ENCODE measurements at places on chromosomes 7 and 10.

DNA sequence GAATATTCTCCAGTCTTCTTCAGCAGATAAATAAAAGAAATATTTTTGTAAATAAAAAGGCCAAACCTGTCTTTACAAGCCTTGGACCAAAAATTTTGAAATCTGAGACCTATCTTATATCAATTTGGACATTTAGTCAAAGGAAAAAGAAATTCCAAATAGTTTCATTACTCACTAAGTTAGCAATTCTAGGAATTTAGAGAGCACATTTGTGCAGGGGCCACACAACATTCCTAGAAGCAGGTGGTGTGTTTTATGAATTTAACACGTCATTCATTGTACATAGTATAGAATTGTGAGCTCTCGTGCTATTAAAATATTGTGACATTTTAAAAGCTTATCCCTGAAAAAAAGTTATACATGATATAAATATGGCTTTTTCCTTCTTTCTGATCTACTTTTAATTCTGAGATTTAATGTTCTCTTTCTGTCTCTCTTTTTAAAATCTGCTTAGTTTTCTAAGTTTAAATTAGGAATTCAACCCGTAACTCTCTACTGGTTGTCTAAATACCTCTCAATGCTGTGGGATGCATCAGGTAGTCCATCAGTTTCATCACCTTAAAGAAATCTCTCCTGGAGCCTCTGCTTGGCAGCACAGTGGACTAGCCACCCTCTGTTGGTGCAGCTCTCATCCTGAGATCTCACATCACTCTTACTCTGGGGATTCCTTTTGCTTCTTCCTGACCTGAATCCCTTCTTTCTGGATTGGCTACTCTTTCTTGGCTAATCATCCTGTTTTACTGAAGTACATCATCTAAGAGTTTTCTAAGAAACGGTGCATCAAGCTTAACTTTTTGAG, 124.5 kb downstream of the SEMA3E start:
- peak; percentile 5 for DNase-seq

GRCh38 chr7:52992479-52993162, 42.8 kb upstream of the POM121L12 start:
- DNase-seq = no peak

DNA sequence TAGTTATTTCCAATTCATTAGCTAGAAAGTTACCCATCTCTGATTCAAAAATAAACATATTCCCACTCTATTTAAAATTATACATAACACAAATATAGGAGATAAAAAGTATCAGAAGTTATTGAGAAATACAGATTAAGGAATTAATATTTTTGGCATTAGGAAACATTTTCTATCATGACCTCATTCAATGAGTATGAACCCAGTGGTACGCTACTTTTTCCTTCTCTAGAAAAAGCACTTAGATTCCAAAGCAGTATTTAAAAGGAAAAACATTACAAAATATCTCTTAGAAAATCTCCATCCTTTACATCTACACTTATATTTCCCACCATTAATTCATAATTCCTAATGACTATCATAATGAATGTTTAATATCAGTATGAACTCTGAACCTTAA, 240.6 kb upstream of the GNAI1 start:
- peak; percentile 29 for DNase-seq

DNA sequence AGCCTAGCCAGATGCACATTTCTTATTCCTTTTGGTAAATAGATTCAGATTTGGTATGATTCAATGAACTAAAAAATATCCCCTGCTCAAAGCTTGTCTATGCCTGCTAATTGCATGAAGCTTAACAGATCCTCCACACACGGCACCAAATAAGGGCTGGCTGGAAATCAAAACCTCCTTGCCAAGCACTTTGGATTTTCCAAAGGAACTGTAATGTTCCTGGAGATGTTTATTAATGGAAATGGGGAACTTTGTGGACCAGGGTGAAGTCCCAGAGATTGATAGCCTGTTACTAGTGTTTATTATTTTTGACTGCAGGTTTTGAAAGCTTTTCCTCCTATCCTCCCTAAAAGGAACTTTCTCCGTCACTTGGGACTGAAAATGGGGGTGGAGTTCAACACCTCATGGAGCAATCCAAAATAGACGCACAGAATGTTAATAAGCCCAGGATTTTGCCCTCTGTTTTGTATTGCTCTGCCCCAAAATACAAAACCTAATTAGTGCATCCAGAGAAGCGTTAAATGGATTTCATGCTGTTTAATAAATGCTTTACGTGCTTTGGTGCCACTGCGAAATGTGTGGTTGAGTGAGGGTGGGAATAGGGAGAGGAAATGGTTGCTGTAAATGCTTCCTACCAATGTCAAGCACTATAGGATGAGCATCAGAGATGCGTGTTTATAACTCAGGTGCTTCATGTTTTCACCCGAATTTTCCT, 1027.7 kb downstream of the LRMDA start:
- DNase-seq = no peak

GRCh38 chr10:22372917-22373316, 27.6 kb downstream of the SPAG6 start:
- peak; percentile 2 for DNase-seq

DNA sequence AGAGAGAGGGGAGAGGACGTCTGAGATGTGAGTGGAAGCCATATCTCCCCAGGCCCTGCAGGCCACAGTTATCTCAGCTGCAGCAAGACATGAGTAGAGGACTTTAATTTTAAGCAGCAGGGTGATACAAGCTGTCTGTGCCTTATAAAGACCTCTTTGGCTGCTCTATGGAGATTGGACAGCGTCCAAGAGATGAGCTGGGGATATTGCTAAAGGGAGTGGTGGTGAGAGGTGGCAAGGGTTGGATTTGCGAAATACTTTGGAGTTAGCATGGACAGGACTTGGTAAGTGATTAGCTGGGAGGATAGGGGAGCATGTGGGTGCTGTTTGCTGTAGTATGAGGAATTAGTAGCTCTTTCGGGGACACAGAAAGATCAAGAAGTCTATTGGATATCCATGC, 191.8 kb downstream of the CACNB2 start:
- no peak for DNase-seq

DNA sequence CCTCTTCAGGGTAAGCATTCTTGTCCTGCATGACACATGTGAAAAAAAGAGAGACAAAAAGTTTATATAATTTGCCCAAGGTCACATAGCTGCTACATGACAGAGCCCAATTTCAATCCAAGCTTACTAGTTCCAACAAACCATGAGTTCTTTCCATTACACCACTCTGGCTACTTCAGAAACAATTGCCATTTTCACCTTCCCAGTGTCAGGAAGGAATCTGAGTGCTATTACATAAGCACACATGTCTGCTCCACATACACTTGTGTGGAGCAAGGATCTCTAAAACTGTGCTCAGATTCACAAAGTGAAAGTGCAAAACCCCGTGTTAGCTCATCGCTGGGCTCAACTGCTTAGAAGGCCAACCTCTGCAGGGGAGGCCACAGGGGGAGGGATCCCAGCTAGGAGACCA, 356.2 kb upstream of the NFE2L3 start:
- peak; percentile 18 for DNase-seq

- DNase-seq = no peak
Observed at GRCh38 chr10:712089-712488, 22.6 kb upstream of the DIP2C start.

DNA sequence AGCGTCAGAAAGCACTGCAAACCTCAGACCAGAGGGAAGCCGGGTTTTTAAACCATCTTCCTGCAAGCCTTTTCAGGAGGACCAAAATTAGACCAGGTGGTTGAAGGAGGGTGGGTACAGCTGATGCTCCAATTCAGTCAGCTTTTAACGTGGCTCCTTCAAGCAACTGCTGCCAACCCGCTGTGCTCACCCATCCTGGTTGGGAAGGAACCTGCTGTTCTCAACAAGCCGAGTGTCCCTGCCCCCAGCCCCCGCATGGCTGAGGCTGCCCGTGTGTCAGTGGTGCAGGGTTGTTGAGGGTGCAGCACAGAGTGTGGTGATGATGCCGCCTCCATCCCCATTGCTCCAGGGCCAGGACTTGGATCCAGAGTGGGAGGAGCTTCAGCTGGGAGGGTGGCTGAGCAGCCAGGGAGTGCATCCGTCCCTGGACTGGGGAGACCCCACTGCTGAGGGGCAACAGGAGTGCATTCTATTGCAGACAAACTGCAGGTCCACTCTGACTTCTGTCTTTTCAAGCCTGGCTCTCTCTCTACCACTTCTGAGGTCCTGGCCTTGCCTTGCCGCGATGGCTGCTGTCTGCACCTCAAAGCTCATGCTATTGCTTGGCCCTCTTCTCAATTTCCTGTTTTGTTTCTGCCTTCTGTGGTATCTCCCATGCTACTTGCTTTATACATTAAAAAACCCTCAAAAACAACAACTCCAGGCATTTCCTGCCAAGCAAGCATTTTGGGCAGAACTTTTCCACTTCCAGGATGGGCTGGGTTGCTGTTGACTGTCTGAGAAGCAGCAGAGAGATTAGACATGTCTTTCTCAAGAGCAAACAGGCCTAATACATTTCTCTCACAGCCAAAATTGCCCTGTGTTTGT, 134.7 kb downstream of the DNAJB6 start:
- no peak for DNase-seq

DNA sequence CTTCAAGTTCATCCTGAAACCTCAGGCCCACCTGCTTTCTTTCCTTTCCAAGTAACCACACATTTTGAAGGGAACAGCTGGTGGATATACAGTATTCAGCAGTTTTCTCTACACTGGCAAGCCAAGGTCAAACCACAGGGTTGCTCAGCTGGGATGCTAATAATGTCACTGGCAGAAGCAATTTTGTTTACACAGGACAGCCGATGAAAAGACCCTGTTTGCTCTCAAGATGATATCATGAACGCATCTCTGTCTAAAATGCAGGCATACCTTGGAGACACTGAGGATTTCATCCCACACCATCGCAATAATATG, 186.2 kb downstream of the USP6NL start:
- DNase-seq = no peak
